ENCODE measurements at places on chromosomes 1 and 21. TPM values are rescaled to one million over a fixed set of nuclear protein-coding genes. Genes with fewer than 3 reads are reported as not detected.
A peak's percentile ranks its signal among the peaks of the same experiment; 100 is the strongest.

GRCh38 chr1:116485071-116485735, 85.6 kb downstream of the CD58 start:
- no peak for DNase-seq

Gene S100A11
- total RNA-seq: 559 TPM

DNA sequence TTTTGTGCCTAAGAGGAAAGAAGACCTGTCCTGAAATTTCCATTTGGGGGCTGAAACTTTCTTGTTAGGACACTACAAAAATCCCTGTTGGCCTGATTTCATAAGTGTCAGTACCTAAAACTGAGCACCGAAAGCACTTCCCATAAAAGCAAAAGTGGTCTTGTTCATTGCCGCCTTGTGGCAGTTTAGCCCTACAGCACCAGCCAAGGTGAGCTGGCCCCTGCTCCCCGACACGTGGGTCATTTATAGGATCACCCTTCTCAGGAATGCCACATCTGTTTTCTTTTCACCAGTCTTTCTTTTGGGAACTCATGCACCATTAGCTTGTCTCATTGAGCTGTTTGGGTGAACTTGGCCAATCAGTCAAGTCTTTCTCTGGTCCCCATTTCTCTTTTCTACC, 155.8 kb upstream of the KAZN start:
- no peak for DNase-seq

Gene ANKRD45
- total RNA-seq: not detected

Gene MROH9
- not detected for total RNA-seq

DNA sequence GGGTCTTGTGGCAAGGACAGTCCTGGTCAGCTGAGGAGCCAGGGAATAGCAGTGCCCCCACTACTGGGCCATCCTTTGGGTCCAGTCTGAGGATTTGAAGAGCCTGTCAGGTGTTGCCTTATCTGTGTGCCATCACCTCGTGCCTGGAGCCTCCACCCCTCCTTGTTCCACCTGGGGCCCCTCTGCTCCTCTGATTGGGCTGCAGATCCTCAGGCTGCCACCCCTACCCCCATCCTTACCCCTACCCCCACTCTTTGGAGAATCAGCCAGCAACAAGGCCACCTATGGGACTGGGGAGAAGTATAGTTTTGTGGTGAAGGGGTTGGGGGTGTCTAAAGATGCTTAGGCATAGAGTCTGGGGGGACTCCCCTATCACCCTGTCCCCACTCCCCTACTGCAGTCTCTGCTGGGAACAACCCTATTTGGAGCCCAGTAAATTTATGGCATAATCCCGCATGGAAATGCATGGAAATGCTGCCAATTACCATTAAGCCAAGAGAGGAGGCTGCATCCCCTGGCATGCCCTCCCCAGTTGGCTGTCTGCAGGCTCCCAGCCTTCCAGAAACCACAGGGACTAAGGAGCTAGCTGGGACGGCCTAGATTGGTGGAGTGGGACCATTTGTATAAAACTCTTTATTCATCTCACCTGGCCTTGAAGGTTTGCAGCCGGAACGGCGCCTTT, 142.7 kb upstream of the CSF3R start:
- no peak for DNase-seq

DNA sequence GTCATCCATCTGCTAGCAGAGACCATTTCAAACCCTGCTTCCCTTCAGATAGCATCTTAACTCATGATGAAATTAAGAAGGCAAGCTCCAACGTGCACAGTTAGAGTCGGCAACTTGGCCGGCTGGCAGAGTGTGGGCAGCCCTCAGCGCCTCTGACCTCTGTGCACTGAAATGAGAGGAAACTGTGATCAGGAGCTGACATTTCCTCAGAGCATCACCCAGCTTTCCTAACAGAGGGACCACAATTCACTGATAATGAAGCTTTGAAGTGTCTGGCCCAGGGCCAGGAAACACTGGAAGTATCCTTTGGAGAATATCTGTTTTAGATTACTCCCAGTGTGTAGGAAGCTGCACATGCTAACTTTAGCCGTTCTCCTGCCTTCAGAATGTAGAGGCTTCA, 145.0 kb upstream of the ZC3H11B start:
- DNase-seq: no peak

DNA sequence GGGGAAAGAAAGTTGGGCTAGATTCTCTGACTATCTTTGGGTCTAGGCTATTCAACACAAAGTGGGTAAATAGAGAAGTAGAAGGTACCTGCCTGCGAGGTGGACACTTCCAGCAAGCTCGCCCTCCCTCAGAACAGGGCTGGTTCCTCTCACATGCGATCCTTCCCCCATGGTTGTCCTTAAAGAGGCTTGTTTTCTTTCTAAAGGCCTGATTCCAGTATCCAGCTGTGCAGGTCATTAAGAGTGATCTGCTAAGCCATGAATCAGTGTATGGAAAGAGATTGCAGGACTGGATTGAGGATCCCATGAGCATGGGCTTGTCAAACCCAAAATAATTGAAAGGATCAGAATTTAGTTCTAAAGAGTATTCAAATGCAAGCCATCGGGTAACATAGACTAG, 189.0 kb downstream of the URB2 start:
- DNase-seq: no peak

Gene SLC9A1
- 10.6 TPM for total RNA-seq

GRCh38 chr21:35470522-35470921, 421.4 kb upstream of the RUNX1 start:
- no peak for DNase-seq

DNA sequence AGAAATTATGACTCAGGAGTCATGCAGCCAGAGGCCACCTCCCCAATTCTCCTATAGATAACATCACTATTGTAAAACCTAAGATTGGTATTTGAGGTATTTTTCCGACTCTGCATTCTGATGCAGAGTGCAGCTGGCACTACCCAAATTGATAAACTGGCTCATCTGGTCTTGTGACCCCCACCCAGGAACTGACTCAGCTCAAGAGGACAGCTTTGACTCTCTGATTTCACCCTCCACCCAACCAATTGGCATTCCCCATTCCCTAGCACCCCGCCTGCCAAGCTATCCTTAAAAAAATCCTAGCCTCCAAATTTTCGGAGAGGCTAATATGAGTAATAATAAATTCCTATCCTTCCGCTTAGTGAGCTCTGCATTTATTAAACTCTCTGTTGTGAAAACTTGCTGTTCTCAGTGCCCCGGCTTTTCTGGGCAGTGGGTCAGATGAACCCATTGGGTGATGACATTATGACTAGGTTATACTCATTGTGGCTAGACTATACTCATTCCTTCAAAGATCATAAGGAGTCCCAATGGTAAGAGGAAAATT, 39.4 kb upstream of the EPS15 start:
- no peak for DNase-seq

Gene C1orf226
- 2.7 TPM for total RNA-seq

- DNase-seq: peak; percentile 74
These were observed 79.3 kb upstream of the LYST start for GRCh38 chr1:235945775-235946570.

DNA sequence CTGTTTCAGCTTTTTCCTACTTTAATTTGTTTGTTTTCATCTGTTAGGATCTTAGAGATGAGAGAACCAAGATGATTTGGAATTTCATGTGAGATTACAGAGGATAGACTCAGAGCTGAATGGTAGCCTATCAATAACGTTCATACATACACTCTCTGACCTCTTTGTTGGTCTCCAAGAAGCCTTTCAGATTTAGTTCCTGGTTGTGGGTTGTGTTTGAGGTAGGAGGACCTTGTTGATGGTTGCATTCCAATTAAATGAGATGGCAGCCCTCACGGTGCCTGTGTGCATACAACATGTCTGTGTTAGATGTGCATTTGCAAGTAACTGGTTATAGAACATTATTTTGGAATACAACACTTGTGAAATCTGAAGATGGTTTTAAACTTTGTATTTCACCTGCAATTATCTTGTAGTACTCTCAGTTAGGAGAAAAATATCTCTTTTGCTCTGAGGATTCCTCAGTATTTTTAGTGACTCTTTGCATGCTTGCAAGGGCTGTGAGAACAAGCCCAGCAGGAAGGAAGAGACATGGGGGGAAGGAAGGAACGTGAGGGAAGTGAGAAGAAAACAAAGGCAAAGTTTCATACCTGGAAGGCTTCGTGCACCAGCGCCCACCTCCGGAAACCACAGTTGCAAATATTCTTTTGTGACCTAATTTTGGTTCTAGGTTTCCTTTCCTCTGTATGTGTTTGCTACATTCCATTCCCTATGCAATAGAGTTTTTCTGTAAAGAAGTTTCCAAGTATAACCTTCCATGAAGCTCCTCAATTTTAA, 291.8 kb downstream of the DISC1 start:
- no peak for DNase-seq

Gene MYOG
- total RNA-seq: not detected

DNA sequence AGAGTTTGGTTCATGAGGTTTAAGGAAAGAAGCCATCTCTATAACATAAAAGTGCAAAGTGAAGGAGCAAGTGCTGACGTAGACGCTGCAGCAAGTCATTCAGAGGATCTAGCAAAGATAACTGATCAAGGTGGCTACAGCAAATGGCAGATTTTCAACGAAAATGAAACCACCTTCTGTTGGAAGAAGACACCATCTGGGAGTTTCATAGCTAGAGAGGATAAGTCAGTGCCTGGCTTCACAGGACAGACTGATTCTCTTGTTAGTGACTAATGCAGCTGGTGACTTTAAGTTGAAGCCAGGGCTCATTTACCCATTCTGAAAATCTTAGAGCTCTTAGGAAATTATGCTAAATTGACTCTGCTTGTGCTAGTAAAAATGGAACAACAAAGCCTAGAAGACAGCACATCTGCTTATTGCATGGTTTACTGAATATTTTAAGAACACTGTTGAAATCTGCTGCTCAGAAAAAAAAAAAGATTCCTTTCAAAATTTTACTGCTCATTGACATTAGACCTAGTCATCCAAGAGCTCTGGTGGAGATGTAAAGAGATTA, 10.5 kb downstream of the MAEL start:
- no peak for DNase-seq

GRCh38 chr21:32360401-32360975, 32.3 kb downstream of the URB1 start:
- DNase-seq: no peak

Data from vagina (tissue), 2 donors.